ENCODE measurements at places on chromosomes 7 and 10.

- no peak for DNase-seq
These were observed 136.3 kb downstream of the CCDC71L start for GRCh38 chr7:106524690-106525059.

DNA sequence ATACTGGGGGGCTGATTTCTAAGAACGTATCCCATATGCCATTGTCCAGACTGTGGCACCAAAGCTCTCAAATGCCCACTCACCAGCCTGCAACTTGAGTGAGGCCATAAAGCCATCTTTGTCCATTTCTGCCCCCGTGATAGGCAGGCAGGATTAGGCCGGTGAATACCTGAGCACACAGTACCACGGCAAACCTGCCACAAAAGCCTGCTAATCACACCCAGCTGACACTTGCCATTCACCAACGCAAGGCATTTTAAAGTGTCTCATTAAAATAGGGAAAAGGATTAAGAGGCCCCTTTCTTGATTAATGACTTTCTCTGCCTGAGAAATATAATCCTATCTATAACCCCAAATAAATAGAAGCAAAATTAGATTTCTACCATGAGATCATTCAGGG is 111.4 kb upstream of the NANOS1 start:
- DNase-seq, result no peak

DNA sequence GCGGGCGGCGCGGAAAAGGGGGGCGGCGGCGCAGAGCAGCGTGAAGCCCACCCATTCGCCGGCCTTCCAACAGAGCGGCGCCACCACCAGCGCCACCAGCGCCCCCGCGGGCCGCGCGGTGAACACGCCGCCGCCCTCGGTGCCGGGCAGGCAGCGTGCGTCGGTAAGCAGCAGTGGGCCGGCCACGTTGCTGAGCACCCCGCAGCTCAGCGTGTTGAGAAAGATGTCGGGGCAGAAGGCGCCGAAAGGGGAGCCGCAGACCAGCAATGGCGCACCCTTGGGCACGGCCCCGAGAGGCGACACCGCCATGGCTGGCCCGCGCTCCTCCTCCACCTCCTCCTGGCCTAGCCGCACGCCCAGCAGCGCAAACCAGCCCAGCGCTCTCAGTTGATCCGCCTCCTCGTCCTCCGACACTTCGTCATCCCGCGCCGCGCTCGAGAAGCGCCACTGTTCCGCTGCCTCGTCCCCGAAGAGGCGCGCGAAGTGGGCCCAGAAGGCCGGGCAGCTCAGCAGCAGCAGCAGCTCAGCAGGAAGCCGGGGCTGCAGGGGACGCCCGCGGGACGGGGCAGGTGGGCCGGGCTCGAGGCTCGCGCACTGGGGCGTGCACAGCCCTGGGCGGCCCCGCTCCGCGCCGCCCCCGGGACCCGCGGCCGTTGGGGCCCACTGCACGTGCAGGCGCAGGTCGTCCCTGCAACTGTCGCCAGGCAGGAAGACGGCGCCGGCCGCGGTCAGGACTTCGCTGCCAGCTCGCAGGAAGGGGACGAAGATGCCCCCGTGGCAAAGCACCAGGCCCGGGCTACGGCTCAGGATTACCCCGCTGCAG is 623 bp downstream of the TYSND1 start:
- peak; percentile 63 for DNase-seq

GRCh38 chr10:23150091-23150490 is 42.0 kb upstream of the PTF1A start:
- DNase-seq, result no peak

DNA sequence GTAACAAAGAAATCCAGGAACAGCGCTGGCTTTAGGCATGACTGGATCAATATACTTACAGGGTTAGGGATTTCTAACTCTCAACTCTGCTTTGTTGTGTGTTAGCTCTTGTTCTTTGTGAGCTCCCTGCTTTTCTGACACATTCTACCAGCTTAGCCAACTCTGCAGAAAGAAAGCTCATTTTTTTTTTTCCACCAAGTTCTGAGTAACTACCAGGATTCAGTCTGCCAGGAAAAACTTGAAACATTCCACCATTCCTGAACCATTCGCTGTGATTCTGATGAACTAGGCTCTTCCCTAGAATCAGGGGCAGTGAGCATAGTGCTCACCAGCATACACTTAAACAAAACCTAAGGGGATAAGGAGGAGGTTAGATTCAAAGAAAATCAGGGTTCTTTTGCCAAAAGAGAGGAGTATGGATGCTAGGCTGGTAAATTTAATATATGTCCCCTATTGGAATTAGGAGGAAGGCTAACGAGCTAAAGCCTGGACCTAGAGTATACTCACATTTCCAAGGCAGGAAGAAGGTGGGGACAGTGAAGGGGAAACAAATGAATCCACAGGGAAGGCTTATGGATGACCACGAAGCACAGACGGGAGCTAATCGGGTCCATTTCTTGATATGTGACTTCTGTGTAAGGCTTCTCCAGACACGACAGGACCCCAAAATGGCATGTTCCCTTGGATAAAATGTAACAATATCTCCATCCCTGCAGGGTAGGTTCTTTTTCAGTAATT is 183.4 kb downstream of the PRKG1 start:
- DNase-seq, result no peak

- no peak for DNase-seq
These were observed 21.5 kb upstream of the EPHB6 start for GRCh38 chr7:142833174-142834048.

- DNase-seq, result no peak
These were observed 255.1 kb downstream of the CCSER2 start for GRCh38 chr10:84583501-84583900.
